Hematopoietic multipotent progenitor cell (in vitro differentiated cells): ENCODE measurements at places on chromosomes 4 and X. TPM values are rescaled to one million over a fixed set of nuclear protein-coding genes. Genes with fewer than 3 reads are reported as not detected.
A peak's percentile ranks its signal among the peaks of the same experiment; 100 is the strongest.

Gene RASSF6
- 1.3 TPM for total RNA-seq

Gene ASMT
- not detected for total RNA-seq

Gene C4orf36
- total RNA-seq: 0.54 TPM

Gene RENBP
- total RNA-seq: 37.7 TPM

Gene SHOX
- not detected for total RNA-seq

Gene SPIN4
- 9.4 TPM for total RNA-seq

Gene SHROOM4
- total RNA-seq: 2.4 TPM

Gene HS6ST2
- under 0.01 TPM for total RNA-seq

Gene CCKAR
- not detected for total RNA-seq

Gene GPR173
- total RNA-seq: 5.4 TPM

Gene EPHA5
- total RNA-seq: not detected

Gene OCIAD2
- total RNA-seq: 10.5 TPM

Gene GABRE
- under 0.01 TPM for total RNA-seq

Gene ARHGEF6
- total RNA-seq: 72.7 TPM

GRCh38 chr4:7394681-7395451 is 39.9 kb downstream of the PSAPL1 start:
- DNase-seq: no peak

DNA sequence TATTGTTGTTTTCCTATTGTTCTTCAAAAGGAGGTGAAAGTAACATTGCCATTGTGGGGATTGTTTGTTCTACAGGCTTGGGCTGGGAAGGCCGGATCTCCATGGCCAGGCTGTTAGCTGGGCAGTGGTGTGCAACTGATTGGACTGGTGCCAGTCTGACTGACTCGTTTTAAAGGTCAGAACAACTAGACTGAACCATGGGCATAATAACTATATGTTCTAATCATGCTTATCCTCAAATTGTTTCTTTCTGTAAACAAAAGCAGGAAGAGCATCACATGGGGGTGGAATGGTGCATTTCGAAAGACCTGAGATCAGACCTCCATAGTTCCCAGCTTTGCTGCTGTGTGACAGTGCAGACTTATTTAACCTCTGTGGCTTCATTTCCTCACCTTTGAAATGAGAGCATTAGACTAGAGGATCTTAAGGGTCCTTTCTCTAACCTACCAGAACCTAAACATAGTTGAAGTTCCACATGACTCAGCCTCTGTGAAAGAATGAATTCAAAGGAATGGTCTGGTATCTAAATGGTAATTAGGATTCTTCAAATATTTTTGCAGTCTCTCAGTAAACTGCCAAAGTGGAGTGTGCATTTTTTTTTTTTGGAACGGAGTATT is 66.7 kb upstream of the PGRMC2 start:
- no peak for DNase-seq

DNA sequence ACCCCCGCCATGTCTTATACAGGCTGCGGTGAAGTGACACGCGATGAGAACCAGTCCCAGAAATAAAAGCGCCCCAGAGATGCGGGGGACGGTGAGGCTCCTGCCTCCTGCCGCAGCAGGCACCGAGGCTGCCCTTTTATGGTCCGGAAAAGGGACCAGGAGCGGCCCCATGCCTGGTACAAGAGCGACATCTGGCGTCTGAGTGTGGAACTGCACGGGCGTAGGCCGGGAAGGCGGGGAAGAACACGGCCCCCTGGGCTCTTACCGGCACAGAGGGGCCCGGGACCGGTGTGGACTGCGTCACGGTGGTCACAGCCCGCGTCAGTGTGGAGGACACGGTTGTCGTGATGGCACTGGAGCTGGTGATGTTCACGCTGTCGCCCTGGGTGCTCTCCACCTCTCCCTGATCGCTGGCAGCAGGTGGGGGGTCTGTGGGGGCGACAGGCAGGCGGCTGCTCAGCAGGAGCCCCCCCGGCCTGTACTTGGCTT is 8.9 kb upstream of the RENBP start:
- DNase-seq: peak; percentile 71

GRCh38 chrX:38563030-38563429 is 1.7 kb downstream of the TSPAN7 start:
- DNase-seq: no peak

DNA sequence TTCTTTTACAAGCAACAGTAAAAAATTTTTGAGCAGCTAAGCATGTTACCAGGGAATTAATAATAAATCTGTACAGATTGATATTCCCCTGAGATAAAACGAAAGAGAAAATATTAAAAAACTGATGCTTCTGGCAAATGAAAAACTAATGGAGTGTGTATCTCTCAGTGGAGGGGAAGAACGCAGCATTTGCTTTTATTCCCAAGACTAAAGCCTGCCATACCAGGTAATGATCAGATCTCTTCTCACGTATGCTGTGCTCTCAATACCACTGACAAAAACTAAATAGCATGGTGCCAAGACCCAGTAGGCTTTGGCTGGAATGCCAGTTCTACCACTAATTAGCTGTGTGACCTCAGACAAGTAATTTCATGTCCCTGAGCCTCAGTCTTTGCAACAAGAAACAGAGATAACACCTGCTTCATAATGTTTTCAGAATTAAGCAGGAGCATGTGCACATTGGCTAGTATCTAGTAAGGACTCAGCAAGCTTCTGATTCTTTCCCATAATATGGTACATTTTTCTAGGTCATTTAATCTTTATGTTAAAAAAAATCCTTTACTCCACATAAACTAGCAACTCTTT is 179.6 kb downstream of the CENPC start:
- no peak for DNase-seq

DNA sequence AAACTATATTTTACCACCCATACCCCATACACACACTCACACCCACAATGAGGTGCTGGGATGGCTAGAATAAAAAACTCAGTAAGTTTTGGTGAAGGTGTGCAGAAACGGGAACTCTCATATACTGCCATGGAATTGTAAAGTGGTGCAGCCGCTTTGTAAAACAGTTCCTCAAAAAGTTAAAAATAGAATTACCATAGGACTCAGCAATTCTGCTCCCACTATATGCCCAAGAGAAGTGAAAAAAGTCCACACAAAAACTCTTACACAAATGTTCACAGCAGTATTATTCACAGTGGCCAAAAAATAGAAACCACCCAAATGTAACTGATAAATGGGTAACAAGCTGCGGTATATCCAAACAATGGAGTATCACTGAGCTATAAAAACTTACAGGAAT is 6.5 kb downstream of the CENPU start:
- DNase-seq: no peak

DNA sequence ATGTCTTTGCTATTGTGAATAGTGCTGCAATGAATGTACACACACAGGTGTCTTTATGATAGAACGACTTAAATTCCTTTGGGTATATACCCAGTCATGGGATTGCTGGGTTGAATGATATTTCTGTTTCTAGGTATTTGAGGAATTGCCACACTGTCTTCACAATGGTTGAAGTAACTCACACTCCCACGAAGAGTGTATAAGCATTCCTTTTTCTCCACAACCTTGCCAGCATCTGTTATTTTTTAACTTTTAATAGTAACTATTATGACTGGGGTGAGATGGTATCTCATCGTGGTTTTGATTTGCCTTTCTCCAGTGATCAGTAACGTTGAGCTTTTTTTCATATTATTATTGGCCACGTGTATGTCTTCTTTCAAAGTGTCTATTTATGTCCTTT is 17.6 kb upstream of the DCUN1D4 start:
- DNase-seq: no peak

DNA sequence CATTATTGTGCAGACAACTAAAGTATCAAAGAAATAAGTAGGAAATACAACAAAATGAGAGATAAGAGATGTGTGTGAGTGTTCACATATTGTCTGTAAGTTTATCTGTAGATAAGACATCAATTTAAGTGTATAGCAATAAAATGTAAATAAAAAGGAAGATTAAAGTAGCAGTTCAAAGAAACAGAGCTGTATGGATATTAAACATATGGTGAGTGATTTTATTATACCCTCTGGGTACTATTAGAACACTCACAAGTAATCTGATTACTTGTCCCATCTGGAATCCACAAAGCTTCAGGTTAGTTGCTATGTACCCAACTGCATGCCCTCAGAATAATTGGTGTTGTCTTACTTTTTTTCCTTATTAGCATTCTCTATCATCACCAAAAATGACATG is 747.9 kb upstream of the ADGRL3 start:
- DNase-seq: no peak

GRCh38 chr4:53712408-53713020 is 121.2 kb upstream of the LNX1 start:
- no peak for DNase-seq

GRCh38 chrX:153476666-153477363 is 6.4 kb upstream of the HAUS7 start:
- DNase-seq: no peak

DNA sequence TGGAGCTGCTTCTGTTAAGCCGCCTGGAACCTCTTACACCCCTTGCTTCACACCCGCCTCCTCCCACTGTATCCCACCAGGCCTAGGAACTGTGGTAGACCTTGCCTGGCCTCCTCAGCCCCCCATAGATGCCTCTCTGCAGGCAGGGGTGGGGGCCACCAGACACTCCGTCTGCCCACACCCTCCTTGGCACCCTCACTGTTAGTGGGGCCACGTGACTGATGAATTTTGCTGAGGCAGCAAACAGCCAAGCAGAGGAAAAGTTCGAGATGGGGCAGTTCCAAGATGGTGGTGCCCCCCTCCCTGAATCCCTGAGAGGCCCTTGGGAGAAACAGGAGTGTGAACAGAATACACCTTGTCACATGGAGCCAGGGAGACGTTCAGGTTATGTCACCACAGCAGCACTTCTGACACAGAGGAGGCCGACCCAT is 41.2 kb upstream of the C4orf50 start:
- no peak for DNase-seq

GRCh38 chrX:25158635-25159034 is 142.9 kb upstream of the ARX start:
- DNase-seq: peak; percentile 3

- DNase-seq: no peak
Observed at GRCh38 chr4:112808001-112808400, 171.1 kb downstream of the LARP7 start.

- no peak for DNase-seq
Observed at GRCh38 chr4:109232681-109233080, 69.8 kb downstream of the COL25A1 start.

- no peak for DNase-seq
Observed at GRCh38 chr4:87868522-87868921, 35.8 kb downstream of the MEPE start.

DNA sequence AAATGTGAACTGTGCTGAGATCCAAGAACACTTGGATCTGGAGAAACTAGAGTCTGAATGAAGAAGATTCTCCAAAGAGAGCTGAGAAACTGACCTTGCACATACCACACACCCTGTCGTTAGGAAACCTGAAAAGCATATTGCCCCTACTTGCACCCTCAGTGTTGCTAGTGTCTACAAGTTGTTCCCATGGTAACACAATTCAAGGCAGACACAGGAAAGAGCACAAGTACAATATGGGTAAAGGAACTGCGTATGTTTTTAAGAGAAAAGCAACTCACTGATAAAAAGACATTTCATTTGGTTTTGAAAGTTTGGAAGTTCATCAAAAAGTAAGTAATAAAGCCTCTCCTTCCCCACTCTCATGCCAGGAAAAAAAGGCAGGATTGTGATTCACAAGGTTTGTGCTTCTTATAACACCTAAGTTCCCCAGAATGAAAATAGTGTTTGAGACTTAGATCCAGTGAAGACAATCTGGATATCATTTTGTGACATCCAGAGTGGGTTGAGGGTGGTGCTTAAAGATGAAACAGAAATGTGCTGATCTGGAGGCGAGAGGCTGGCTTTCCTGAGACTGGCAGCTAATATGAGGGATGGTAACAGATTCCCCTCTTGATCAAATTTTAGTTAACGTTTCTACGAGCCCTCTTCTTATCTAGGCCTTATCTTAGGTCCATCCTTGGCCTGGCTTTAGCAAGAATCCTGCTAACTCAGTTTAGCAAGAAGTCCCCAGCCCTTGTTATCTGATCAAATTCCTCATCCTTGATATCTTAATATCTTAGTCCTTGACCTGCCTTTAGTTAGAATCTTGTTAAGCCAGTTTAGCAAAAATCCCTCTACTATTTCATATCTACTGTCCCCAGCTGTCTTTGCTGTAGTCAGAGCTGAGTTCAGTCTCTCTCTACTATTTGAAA is 42.3 kb downstream of the NIPAL1 start:
- DNase-seq: no peak

GRCh38 chrX:120775959-120776358 is 99.7 kb downstream of the CT47B1 start:
- DNase-seq: no peak

DNA sequence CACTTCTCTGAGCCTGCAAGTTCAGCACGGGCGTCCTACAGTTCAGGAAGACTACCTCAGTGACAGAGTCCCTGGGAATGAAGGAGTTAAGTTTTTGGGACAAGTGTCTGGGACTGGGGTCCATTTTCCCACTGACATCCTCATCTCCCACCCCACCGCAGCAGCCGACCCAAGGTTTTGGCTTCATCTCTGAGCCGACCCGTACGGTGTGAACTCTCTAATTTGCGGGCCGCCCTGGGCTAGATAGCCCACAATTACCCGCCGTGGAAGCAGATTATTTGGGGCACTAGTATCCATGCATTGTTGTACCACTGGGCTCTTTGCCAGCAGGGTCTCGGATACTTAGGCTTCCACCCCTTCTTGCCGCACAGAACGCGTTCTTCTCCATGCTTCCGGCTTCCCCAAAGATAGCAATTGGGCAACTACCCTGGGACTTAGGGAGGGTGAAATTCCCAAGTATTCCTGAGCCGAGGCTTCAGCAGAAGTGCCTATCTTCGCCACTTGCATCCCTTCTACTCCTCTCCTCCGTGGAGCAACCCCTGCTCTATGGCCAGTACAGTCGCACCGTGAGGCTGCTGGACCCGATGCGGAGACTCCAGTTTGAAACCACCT is 2.4 kb downstream of the IL1RAPL2 start:
- DNase-seq: no peak

- no peak for DNase-seq
Observed at GRCh38 chrX:40719218-40719617, 16.1 kb downstream of the MED14 start.

DNA sequence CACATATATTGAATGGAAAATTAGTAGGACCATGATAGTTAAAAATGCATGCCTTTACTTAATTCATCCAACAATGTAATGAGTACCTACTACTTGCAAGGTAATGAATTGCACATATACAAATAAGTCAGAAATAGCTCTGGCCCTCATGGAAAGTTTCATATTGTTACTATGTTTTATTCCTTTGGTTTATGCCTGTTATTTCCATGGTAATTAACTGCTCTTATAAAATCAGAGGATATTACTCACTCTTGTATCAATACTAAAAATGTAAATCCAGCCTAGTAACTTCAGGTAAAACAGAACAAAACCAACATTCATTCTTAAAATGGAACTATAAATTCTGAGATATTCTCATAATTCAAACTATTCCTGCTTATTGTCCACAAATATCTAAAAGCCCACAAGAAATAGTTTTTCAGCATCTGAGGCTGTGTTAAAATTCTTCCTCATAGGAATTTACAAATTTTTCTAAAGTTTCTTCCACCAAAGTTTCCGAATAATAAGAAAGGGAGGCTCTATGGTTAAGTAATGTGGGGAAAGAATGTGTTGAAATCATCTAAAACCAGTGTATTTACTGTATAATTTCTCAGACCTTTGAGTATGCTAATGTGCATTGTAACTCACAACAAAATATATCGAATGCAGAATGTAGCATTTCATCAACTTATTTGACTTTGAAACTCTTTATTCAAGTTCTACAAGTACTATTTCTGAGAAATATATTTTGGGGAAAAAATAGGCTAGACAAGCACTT is 444.2 kb downstream of the PDGFC start:
- no peak for DNase-seq

- DNase-seq: no peak
Observed at GRCh38 chrX:150887906-150888465, 10.5 kb downstream of the CD99L2 start.
